ENCODE measurements at places on chromosomes 5 and 9.

- no peak for DNase-seq
These were observed 169.2 kb upstream of the CTNND2 start for GRCh38 chr5:12073426-12073825.

- DNase-seq, result peak; percentile 26
These were observed 5.6 kb upstream of the PAM start for GRCh38 chr5:102749416-102750030.

- no peak for DNase-seq
These were observed 121.3 kb downstream of the LIFR start for GRCh38 chr5:38434966-38435705.

GRCh38 chr5:116423141-116423540, 151.5 kb downstream of the SEMA6A start:
- DNase-seq, result no peak

GRCh38 chr9:85016384-85017006, 347.0 kb downstream of the NTRK2 start:
- no peak for DNase-seq

DNA sequence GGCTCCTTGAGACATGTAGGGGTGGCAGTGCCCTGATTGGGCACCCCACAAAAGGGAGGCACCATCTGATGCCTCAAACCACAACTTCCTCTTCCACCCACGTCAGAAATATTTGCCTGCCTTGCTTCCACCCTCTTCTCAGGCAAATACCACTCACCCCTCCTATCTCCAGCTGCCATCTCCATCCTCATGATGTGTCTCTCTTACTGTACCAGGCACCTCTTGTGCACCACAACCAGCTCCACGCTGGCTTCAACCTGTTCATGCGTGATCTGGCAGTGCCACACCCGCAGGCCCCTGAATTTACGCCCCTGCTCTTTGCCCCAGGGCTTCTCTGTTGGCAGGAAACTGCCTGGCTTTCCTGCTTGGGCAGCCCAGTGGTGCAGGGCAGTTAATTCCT, 87.8 kb upstream of the HSPA9 start:
- DNase-seq, result no peak

- DNase-seq, result no peak
These were observed 2.4 kb downstream of the SYK start for GRCh38 chr9:90803860-90804593.

DNA sequence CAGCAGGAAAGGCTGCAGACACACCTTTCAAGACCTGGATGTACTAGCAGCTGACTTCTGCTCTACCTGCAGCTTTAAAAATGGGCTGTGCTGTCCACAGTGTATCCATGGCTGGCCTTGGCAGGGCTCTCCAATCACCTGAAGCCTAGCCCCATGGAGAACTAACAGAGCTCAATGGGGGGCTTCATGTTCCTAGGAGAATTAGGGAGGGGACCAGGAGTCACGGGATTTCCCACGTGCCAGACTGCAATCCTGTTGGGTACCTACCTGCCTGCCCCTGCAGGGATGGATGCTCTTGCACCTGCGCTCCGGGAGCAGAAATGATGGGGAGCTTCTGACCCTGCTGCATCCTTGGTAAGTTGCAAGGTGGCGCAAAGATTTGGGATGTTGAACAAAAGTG, 462.1 kb downstream of the ICE1 start:
- no peak for DNase-seq

DNA sequence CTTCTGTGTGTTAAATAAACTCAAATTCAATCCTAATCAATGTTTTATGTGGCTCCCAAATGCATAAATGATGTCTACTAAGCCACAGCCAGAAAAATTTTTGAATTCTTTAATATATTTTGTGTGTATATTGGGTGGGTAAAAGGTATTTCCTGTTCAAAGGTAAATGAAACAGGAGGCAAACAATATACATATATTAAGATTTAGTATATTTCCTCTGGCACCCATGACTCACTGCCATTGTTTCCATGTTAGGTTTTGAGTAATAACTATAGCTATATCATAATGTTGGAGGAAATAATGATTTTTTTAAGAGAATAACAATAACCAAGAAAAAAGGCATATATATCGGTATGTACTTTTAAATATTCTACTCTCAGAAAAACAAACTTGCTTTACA, 1071.9 kb upstream of the CDH10 start:
- DNase-seq, result no peak

- no peak for DNase-seq
These were observed 28.3 kb upstream of the ERGIC1 start for GRCh38 chr5:172805736-172806255.

DNA sequence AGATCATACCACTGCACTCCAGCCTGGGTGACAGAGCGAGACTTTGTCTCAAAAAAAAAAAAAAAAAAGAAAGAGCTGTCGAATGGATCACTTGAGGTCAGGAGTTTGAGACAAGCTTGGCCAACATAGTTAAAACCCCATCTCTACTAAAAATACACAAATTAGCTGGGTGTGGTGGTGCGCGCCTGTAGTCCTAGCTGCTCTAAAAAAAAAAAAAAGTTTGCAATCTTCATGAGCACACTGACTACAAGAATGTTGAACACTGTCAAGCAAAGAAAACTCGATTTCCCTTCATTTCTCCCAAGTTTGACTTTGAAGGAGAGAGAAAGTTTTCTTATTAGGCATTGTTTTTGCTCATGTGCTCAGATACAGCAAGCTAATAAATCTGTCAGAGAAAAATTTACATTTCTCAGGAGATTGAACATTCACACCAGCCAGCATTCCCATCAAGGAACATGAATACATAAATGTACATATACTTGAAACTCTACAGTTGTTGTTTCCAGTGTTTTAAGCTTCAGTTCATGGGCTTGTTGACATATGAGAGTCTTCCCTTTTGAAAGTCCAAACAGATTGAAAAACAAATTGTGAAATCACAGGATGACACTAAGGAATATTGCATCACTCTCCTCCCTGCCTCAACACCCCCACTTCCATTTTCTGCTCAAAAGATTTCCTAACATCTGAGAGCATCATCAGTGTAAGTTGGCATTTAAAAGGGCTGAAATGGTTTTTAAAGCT, 81.8 kb downstream of the ARRDC3 start:
- DNase-seq, result no peak

- DNase-seq, result no peak
These were observed 147.0 kb upstream of the ZNF366 start for GRCh38 chr5:72654231-72654630.

GRCh38 chr9:37538099-37538498, 38.1 kb downstream of the FBXO10 start:
- DNase-seq, result no peak

- no peak for DNase-seq
These were observed 57.5 kb downstream of the ACER2 start for GRCh38 chr9:19466280-19466639.

DNA sequence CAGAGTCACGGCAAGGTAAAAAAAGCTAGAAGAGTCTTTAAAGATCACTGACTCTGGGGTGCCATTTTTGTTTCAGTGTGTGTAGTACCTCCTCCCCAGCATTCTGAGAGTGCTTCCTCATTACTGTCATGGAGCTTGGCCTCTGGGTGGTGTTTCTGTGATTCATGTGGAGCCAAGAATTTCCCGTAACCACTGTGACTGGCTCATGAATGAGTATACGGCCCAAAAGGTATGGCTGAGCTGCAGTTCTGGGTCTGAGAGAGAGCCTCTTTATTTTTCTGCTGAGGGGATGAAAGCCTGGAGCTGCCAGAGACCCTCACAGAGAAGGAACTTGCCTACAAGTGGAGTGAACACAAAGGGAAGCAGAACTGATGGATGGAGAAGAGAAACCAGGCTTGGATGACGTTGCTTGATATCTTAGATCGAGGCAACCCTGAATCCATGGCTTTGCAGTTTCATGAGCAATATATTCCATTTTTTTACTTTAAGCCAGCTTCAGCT, 85.6 kb downstream of the PTTG1 start:
- no peak for DNase-seq

DNA sequence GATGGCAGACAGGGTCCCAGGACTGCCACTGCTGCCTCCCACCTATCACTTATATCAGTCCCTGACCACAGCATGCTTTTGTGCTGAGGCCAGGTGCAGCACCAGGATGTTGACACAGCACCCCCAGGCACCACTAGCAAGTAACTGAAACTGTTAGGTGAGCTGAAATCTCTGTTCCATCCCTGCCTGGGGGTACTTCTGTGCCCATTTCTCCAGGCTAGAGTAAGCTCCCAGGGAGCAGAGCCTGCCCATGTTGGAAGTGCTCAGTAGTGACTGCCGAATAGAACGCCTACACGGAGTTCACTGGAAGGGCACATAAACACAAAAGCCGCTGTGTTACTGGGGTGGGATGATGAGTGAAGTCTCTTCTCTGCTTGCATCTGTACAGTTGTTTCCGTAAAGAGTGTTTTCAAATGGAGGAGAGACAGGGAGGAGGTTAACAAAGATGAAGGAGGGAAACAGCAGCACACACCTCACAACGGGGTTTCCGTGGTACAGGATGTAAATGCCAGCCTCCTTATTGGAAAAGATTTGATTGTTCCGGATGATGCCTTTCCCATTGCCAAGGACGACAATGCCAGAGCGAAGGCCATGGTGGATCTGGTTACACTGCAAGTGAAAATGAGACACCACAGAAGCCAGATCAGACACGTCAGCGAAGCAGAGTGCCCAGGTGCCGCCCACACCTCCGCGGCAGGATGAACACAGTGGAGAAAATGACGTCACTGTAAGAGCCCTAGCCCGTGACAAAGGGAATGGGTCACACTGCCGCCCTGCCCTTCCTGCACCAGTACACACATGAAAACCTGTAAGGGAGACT, 43.1 kb downstream of the POLR1E start:
- no peak for DNase-seq

DNA sequence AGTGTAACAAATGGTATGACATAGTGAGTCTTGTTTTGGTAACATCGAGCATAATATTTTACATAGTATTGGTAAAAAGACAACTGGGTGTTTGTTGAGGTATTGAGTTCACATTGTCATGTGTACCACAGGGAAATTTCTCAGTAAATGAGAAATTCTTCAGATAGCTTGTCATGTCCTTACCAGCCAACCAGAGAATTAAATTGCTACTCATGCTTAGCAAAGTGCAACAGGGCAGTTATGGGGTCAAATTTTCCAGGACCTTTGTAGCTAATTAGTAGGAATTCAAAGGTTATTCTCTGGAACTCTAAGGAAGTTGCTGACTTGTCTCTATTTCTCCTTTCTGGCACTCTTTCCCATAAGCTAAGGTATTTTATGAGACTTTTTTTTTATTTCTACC, 595.7 kb downstream of the EFNA5 start:
- no peak for DNase-seq

GRCh38 chr9:121277518-121278295, 9.7 kb downstream of the GSN start:
- DNase-seq, result no peak

GRCh38 chr5:92849756-92850155, 731.3 kb downstream of the NR2F1-AS1 start:
- no peak for DNase-seq

DNA sequence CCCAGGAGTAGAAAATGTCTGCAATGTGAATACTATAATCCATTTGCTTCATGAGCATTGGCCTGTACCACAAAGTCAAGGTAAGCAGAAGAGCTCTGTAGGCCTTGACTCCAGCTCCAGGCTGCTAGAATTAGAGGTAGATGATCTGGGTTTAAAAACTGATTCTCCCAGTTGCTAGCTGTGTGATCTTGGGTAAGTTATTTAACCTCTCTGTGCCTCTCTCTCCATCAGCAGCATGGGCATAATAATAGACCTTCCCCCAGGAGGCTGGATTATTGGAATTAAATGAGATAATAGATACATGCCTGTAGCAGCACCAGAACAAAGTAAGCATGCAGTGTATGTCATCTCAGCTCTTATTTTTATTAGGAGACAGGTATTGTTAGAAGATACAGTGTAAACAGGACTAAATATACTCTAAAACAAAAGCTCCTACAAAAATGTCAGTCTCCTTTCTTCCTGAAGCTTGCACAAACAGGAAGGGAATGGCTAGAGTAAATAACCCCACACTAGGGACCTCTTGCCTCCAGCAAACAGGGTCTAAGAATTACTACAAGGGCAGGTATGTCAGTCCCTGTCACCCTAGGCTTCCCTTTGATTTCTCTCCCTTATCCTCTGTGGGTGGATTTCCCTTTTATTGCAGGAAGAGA, 57.5 kb downstream of the PSAT1 start:
- no peak for DNase-seq

DNA sequence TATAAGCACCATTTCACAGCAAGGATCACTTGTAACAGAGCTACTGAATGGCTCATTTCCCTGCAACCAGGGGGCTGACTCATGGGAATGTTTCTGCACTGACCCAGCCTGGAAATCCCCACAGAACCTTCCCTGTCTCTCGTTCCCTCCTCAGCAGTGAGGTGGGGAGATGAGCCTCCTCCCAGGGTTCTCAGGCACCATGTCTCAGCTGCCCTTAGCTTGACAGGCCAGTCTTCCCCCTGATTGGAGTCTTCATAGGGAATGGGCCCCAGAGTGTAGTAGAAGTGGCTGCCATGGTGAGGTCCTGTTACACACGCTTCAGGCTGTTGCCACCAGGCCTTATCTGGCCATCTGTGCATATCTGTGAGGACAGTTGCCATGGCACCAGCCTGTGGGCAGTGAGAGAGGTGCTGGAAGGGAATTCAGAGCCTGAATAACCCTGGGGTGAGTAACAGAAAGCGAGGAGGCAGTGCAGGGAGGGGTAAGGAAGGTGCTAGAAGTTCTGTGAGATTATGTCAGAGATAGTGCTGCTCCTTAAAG, 324.4 kb downstream of the ENC1 start:
- peak; percentile 91 for DNase-seq

DNA sequence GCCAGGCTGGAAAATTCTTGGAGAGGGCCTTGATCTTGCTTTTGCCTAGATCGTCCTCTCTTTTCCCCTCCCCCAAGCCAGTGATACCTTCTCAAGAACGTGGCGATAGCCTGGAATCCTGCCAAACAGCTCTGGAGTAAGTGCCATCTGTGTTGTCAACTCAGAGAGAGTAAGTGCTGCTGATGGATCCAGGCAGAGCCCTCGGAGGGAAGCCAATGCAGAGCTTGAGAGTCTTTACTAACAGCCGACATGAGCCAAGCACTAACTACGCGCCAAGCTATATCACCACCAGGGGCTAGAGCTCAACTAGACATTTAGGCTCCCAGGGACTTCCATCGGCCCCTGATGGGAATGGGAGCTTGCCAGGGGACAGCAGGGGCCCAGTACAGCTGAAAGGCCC, 17.6 kb downstream of the RAPGEF1 start:
- no peak for DNase-seq

GRCh38 chr9:136587145-136587943, 41.5 kb upstream of the NOTCH1 start:
- DNase-seq, result no peak

- DNase-seq, result no peak
These were observed 172.2 kb downstream of the ERCC6L2 start for GRCh38 chr9:96047741-96048103.

DNA sequence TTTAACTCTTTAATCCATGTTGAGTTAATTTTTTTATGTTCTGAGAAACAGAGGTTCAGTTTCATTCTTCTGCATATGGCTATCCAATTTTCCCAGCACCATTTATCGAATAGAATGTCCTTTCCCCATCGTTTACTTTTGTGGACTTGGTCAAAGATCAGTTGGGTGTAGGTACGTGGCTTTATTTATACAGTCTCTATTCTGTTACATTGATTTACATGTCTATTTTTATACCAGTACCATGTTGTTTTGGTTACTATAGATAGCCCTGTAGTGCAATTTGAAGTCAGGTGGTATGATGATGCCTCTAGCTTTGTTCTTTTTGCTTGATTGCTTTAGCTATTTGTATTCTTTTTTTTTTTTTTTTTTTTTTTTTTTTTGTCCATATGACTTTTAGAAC, 462.0 kb downstream of the HTR1A start:
- DNase-seq, result no peak

GRCh38 chr9:36637491-36638270, 65.0 kb downstream of the MELK start:
- DNase-seq, result no peak

- DNase-seq, result no peak
These were observed 2.2 kb upstream of the PLPP7 start for GRCh38 chr9:131287359-131287758.

- DNase-seq, result no peak
These were observed 5.8 kb downstream of the CCDC187 start for GRCh38 chr9:136297766-136298735.

Measured in keratinocyte (primary cell).